Uterine smooth muscle cell (primary cell): ENCODE measurements at places on chromosomes 2 and 18. TPM values are rescaled to one million over a fixed set of nuclear protein-coding genes. Genes with fewer than 3 reads are reported as not detected.

Gene PSMA8
- total RNA-seq = not detected in 2 replicates

Gene CENPO
- total RNA-seq = 12.0 and 30.5 TPM in 2 replicates

Gene ASB18
- total RNA-seq = not detected in 2 replicates

Gene ANKRD30BL
- not detected in 2 replicates for total RNA-seq

Gene LRRTM1
- 0.25 and 0.44 TPM in 2 replicates for total RNA-seq

Gene GATA6
- 5.5 and 15.2 TPM in 2 replicates for total RNA-seq

Gene PROKR1
- not detected in 2 replicates for total RNA-seq

Gene RNF125
- 0.50 and 0.89 TPM in 2 replicates for total RNA-seq

Gene TEKT4
- not detected in 2 replicates for total RNA-seq

Gene PID1
- 5.3 and 5.7 TPM in 2 replicates for total RNA-seq

Gene EMX1
- not detected in 2 replicates for total RNA-seq

Gene KCNF1
- under 0.01 TPM in 1 of 2 replicates, not detected in the other for total RNA-seq

Gene TNS1
- 64.6 and 97.8 TPM in 2 replicates for total RNA-seq

Gene HS6ST1
- 7.9 and 11.9 TPM in 2 replicates for total RNA-seq

Gene EML6
- 0.62 and 1.1 TPM in 2 replicates for total RNA-seq
